Stimulated activated CD4-positive, alpha-beta T cell treated with anti-CD3 and anti-CD28 coated beads, Interleukin-2, amount 100 ng/mL, for 24 hours (primary cell): ENCODE measurements at places on chromosomes 7 and 10.

DNA sequence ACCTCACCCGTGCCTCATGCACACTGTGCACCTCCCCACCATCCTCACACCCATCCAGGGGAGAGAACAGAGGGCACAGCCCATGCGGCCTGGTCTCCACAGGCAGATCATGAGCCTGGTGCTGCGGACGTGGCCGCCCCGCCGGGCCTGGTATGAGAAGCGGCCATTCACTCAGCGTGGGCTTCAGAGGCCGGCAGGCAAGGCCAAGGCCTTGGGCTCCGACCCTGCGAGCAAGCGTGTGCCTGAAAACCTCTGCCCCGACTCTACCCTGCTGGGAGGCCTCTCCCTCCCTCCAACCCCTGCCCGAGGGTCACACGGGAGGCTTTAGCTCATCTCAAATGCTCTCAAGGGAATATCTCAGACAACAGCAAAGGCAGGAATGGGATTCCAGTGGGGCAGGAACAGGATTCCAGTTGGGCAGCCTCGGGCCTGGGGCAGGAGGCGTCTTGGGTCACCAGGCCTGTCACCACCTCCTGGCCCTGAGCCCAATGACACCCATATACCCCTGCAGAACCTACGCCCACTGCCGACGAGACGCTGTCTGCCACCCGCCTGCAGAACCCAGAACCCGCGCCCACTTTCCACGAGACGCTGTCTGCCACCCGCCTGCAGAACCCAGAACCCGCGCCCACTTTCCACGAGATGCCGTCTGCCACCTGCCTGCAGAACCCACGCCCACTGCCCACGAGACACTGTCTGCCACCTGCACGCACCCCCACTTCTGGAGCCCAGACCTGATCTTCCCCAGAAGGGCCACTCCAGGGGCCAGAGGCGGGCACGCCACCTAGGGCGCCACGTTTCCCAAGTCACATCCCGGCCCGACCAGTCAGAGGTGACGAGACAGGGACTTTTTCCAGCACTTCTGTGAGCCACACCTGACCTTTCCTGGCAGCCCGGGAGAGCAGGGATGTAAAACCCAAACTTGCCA lies 38.9 kb downstream of the ADAP1 start:
- no peak for DNase-seq

DNA sequence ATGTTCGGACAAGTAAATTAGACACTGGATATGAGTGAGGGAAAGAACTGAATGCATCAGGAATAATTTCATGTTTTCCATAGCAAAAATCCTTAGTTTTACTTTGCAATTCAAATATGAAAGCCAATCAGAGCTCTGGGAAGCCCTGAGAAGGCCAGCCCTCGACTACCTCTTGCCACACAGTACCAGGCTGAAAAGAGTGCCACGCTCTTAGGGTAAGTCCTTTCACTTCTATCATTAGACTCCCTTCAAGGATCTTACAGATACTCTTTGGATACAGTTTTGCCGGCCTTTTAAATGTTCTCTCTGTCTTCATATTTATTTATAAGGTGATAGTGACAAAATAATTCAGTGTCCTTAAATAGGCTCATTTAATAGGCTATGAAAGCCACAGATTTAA lies 1.9 kb downstream of the COBL start:
- DNase-seq = no peak

- no peak for DNase-seq
These were observed 57.6 kb downstream of the SGMS1 start for GRCh38 chr10:50566150-50566549.

- DNase-seq = no peak
These were observed 111.4 kb downstream of the INPP5A start for GRCh38 chr10:132648851-132649528.

- DNase-seq = no peak
These were observed 5.7 kb upstream of the PIP start for GRCh38 chr7:143126146-143126545.

GRCh38 chr10:96687317-96688012 lies 32.8 kb downstream of the PIK3AP1 start:
- DNase-seq = no peak

GRCh38 chr7:25636871-25637283 lies 408.6 kb upstream of the NPVF start:
- no peak for DNase-seq

DNA sequence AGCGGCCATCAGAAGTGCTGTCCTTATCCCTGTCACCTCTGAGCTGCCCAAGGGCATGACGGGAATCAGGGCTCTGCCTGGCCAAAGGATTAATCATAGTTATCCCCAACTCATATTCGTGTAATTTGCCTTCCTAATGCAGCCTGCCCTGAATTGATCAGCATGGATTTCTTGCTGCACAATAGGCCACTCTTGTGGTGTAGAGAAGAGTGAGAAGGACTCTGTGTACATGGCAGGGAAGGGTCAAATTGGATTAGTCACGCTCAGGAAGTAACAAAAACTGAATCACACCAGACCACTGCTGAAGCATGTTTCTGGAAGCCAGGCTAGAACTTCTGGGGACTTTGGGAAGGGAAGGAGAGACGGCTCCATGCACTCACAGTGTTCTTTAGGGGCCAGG lies 227.0 kb downstream of the BUB3 start:
- no peak for DNase-seq

DNA sequence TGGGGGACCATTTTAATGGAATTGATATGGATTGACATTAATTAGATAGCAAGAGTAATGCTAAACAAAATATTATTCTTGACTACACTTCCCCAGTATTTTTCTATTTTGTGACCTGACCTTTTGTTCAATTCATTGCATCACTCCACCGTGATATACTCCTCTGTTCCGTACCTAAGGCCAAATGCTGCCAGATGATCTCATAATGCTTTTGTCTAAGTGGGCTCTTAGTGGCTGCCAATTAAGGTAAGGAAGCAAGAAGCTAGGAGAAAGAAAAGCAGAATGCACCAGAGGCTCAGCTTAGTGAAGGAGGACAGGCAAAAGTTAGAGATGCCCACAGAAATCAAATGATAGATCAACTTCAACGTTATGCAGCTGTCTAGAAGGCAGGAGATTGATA lies 36.4 kb downstream of the FEZF1 start:
- DNase-seq = no peak

DNA sequence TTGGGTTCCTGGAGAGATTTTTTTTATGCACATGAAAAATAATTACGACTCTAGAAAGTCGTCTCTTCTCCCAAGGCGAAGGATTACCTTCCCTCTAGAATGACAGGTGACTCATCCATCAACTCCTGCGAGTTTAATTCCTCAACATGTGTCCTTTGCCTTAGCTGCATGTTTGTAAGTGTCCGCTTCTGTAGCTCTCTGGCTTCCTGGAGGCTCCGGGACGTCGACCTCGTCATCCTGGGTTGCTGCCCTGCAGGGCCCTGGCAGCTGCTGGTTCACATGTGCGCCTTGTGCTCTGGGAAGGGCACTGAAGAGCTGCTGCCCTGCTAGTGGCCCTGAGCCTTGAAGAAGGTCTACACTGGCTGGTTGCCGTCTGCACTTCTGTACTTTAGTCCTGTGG lies 210.2 kb downstream of the MLLT10 start:
- DNase-seq = no peak

GRCh38 chr7:104951546-104951945 lies 62.5 kb upstream of the KMT2E start:
- DNase-seq = no peak
